Hematopoietic multipotent progenitor cell treated with erythropoietin and hydrocortisone succinate and interleukin-3 and kit ligand, for 15 days (in vitro differentiated cells): ENCODE measurements at places on chromosomes 4 and X.

DNA sequence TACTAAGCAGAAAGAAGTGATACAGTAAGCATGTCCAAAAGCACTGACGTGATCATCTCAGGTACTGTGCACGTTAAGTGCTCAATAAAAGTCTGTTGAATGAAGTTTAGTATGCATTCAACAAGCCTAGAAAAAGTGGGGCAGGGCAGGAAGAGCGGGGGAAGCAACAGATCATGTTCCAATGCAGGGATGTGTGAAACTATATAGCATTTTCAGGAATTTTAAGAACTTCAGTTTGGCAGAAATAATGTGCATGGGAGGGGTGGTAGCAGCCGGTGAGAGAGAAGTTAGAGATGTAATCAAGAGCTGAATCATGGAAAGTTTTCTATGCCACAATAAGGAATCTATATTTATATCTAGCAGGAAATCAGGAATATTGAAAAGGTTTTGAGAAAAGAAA is 19.2 kb upstream of the CCNA2 start:
- DNase-seq = no peak

- DNase-seq = no peak
Measured at GRCh38 chrX:96006281-96006680, 678.4 kb upstream of the DIAPH2 start.

- no peak for DNase-seq
Measured at GRCh38 chrX:17590892-17591740, 146.2 kb upstream of the SCML1 start.

- DNase-seq = peak; percentile 2
Measured at GRCh38 chrX:63275127-63275526, 76.0 kb downstream of the SPIN4 start.

GRCh38 chrX:132367984-132368383 is 120.9 kb downstream of the MBNL3 start:
- DNase-seq = no peak

DNA sequence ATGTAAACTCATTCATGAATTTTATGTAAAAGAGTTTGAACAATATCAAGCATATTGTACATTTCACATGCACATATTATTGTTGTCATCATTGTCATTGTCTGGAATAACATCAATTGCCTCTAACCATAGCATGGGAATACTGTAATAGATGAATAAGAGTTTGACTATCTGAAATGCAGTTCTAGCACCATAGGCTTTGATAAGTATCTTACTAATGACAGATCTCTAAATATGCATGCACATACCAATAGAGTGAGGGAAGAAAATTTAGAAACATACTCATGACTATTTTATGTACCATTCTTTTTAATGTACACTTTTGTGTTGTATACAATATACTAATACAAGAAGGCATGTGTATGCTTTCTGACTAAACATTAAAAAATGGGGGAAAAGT is 161.6 kb upstream of the SPRY1 start:
- DNase-seq = no peak

- no peak for DNase-seq
Measured at GRCh38 chr4:5638976-5639375, 69.4 kb downstream of the EVC2 start.

- DNase-seq = no peak
Measured at GRCh38 chr4:67103001-67103747, 442.1 kb downstream of the CENPC start.

DNA sequence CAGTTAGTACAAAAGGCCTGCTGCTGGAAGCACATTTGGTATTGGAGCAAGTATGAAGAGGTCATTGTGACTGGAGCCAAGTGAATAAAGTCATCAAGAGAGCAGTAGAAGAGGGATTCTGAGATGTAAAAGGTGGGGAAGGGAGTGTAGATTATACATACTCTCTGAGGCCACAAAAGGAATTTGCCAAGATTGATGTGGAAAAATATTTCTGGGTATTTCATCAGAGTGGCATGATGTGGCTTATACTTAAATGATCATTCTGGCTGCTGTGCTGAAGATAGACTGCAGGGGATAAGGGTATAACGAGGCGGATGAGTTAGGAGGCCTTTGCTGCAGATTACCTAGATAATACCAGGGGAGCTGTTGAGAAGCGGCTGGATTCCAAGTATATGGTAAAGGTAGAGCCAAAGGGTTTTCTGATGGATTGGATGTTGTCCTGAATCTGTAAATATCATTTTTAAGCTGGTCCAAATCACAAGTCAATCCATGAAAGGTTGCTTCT is 231.8 kb upstream of the AGA start:
- DNase-seq = no peak

- DNase-seq = no peak
Measured at GRCh38 chr4:89469516-89469915, 161.9 kb upstream of the GPRIN3 start.

DNA sequence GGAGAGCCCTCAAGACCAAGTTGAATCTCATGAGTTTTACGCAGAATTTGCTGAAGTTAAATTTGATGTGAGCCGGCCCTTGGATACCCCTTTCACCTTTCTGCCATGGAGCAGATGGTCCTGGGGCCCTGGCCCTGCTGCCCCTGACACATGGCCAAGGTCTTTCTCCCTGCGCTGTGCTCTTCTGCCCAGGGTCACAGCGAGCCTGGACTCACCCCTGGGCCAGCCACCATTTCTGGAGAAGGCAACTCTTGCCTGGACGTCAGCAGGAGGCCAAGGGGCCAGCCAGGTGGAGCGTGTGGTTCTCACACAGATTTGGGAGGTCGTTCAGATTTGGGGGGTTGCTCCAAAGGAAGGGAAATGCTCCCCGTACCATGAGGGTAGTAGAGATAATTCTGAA is 30.0 kb downstream of the PCGF3 start:
- no peak for DNase-seq

- no peak for DNase-seq
Measured at GRCh38 chrX:72309297-72310071, 3.8 kb upstream of the CITED1 start.

DNA sequence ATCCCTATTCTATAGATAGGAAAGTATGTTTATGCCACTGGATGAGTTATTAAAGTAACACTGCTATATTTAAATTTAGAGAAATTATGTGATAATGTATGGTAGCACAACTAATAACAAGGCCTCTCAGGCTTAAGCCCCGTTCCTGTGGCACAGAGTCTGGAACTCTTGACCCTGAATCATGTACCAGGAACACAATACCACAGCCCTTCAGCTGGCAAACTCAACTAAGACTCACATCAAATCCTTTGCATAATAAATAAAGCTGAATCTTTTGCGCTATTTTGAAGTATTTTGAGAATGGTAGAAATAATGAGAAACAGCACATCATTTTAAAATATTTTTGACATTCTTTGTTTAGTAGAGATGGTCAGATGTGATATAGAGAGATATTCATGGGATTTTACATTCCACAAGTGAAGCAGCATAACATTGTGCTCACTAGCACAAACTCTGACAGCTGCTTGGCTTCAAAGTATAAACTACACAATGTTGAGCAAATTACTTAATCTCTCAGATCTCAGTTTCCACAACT is 478.4 kb upstream of the FAM241A start:
- no peak for DNase-seq

DNA sequence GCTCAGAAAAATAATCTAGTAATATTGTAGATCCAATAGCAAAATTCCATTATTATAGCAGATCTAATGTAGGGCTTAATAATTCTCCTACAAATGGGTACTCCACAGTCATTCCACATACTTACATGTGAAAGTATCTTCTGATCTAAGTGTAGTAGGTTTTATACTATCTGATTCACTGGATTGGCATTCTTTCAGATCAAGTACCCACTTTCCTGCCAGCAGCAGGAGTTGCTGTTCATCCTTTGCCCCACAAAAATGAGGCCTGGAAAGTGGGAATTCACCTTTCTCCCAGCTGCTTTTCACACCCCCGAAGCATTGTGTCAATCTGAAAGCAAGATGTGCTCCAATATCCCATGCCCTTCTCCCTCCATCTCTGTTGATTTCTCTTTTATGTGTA is 77.1 kb upstream of the RXFP1 start:
- DNase-seq = no peak

GRCh38 chrX:7147413-7147977 is at the start of gene STS:
Gene STS, plus strand, starts transcription at chrX:7147712. Its CDS starts 105,488 bp downstream, at chrX:7253200.
- DNase-seq = peak; percentile 3

- DNase-seq = no peak
Measured at GRCh38 chrX:135625995-135626394, 87.4 kb upstream of the CT45A1 start.

DNA sequence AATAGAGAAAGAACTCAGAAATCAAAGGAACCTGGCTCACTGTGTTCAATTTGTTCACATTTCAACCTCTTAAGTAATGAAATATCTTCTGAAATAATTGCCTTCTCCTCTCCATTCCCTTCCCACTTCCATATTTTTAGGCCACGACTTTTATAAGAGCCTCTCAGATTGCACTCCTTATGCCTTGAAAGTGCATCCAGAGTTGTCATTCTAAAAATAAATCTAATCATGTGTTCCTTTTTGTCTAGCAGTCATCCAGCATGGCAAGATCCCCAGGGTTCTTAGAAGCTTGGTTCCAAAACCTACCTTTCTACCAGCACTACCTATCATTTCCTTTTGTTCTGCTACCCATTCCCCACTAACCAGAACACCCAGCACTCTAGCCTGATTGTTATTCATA is 42.4 kb upstream of the RPA4 start:
- no peak for DNase-seq

GRCh38 chr4:55312489-55313101 is 33.4 kb upstream of the SRD5A3 start:
- peak; percentile 15 for DNase-seq
